ENCODE measurements at places on chromosomes 16 and 17.

- no peak for DNase-seq
These were observed at the start of gene HSD11B2 for GRCh38 chr16:67430977-67431774. TSS of gene HSD11B2 (plus strand) at chr16:67431121. CDS start at chr16:67431249, 128 bp downstream.

- no peak for DNase-seq
These were observed 37.1 kb upstream of the KCNJ12 start for GRCh38 chr17:21339011-21339410.

GRCh38 chr17:74280093-74280513 is 6.1 kb downstream of the DNAI2 start:
- DNase-seq = no peak

DNA sequence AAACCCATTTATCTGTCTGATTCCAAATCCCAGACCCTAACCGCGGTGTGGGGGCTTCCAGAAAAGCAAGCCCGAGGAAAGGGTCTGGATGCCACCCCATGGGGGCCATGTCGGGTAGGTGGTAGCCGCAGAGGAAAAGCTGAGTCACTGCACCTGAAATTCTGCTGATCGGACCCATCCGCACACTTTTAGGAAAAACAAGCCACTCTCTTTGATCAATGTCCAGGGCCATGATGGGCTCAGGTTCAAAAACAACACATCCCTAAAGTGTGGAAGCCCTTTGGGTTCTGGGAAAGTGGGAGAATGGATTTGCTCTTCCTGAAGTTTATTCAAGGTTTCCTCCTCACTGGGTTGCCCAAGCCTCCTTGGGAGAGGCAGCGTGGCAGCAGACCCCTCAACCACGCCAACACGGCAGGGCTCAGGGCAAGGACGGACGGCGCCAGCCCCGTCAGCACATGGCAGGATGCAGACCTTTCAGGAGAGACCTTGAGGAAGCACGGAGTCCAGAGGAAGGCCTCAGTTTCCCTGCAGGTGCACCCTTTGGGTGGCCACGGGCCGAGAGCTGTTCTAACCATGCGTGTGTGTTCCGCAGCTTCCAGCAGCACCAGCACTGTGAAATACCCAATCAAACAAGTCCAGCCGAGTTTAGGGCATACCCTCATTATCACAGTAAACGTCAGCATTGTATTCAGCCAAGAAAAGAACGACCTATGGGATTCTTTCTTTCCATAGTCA is 367.0 kb downstream of the FOXL1 start:
- no peak for DNase-seq

DNA sequence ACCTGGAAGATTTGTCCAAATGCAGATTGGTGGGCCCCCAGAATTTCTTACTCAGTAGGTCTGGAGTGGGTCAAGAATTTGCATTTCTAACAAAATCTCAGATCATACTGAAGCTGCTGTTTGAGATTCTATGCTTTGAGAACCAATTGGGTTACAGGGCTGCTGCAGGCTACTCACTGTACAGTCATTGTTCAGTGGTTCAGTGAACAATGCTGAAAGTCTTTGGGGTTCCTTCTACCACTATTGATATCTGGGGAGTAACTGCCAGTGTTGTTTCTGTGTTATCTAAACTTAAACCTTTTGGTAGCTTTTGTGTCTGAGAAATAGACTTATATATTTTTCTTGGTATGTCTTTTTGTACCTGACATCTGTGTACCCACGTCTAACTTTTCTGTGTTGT is 187.5 kb downstream of the TANC2 start:
- no peak for DNase-seq

All from AG04449 (cell line).